ENCODE measurements at places on chromosomes 2 and 18.
A peak's percentile ranks its signal among the peaks of the same experiment; 100 is the strongest.

GRCh38 chr2:26144953-26145680 lies 27.8 kb upstream of the GAREM2 start:
- DNase-seq, result peak; percentile 33

- no peak for DNase-seq
These were observed 721 bp downstream of the MCEE start for GRCh38 chr2:71129114-71129901.

- DNase-seq, result no peak
These were observed 288.6 kb downstream of the PTPRM start for GRCh38 chr18:7855671-7856070.

- DNase-seq, result no peak
These were observed 1462.8 kb upstream of the LRRTM1 start for GRCh38 chr2:81767187-81767912.

GRCh38 chr2:171146071-171146470 lies 14.6 kb downstream of the TLK1 start:
- DNase-seq, result no peak

- no peak for DNase-seq
These were observed 41.4 kb downstream of the DGKD start for GRCh38 chr2:233395687-233396086.

DNA sequence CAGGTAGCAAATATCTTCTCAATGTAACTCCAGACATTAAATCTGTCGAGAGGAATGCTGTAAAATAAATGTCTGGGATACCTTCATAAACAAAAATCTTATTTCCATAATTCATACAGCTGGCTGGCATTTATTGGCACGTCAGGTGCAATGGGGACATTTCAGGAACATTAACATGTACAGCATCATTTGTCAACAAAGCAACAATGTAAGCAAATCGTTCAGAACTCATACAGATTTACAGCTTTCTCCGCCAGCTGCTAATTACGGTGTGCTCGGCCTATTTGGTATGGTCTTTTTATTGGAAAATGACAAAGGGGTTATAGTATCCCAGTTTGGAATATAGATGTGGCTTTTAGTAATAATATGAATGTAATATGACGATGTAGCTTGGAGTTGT lies 464.9 kb downstream of the ARHGAP15 start:
- DNase-seq, result no peak

DNA sequence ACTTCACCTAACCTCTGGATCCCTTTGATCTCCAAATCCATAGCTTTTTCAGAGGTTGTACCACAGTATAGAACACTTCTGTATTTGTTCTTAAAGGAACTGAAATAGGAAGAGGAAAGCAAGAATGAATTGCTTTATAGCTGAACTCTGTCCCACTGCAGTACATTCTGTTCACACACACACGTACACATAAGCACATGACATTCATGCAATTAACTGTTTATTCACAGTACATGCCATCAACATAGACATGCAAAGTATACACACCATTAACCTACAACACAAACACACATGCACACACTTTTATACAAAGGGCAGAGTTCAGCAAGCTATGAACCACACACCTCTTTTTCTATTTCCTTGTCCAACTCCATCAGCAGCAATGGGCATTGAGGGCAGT lies 43.2 kb downstream of the MRPL33 start:
- no peak for DNase-seq

DNA sequence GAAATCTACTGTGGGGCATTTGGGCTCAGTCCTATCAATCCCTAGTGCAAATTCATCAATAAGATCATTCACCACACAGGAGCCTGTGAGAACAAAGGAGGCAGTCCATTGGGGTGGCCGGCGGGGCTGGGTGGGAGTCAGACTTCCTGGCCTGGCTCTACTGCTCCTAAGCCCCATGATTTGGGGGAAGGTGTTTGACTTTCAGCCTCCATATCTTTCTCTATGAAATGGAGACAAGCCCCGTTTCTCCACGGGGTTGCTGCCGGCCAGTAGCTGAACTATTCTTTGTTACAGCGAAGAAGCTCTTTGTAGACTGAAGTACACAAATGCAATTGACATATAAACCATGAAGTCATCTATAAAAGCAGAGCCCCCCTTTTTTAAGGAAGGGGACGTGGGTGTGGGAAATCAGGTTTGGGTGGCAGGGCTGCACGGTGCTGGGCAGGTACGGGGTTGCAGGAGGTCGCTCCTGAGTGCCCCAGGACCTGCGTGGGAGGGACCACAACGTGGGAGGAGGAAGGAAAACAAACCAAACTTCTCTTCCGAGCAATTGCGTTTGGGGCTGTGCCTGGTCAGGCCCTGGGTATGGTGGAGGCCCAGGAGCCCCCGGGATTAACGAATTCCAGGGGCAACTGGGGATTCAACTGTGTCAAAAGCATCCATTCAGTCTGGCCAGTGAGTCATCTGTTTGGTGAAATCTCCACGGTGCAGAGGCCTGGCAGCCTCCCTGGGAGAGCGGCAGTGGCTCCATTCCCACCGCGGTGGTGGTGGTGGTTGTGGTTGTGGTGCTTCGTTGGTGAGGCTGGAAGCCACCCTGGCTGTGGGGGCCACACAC lies 18.2 kb downstream of the FBLN7 start:
- no peak for DNase-seq

GRCh38 chr2:226130192-226130591 lies 669.4 kb downstream of the IRS1 start:
- no peak for DNase-seq

- no peak for DNase-seq
These were observed 207.9 kb upstream of the RAB6C start for GRCh38 chr2:129771418-129772189.

- no peak for DNase-seq
These were observed 102.8 kb downstream of the HIBCH start for GRCh38 chr2:190216829-190217228.

GRCh38 chr2:52115750-52116149 lies 1083.8 kb upstream of the NRXN1 start:
- DNase-seq, result no peak

DNA sequence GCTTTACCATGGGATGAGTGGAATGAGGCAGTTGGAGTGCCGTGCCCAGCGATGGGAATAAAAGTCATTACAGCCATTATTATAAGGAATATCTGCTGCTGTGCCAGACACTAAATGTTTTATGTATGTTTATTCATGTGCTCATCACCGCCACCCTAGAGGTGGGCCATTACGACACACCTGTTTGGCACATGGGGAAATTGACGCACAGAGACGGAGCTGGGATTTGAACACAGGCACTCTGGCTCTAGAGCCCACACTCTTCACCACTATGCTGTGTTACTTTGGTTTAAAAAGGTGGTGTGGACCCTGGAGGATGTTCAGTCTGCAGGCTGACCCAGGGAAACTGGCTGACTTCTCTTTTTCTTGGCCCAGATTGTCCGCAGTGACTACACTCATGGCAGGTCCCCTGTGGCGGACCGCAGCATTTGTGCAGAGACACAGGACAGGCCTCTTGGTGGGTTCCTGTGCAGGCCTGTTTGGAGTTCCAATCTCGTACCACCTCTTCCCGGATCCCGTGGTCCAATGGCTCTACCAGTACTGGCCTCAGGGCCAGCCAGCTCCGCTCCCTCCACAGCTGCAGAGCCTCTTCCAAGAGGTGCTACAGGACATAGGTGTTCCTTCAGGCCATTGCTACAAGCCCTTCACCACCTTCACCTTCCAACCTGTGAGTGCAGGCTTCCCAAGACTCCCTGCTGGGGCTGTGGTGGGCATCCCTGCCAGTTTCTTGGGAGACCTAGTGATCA lies 1.6 kb downstream of the TMEM177 start:
- no peak for DNase-seq

- DNase-seq, result no peak
These were observed 494.8 kb upstream of the RAB12 start for GRCh38 chr18:8114480-8114879.

- DNase-seq, result no peak
These were observed 40.5 kb downstream of the HS6ST1 start for GRCh38 chr2:128277961-128278681.

- no peak for DNase-seq
These were observed 30.9 kb upstream of the RNF149 start for GRCh38 chr2:101339266-101339880.

DNA sequence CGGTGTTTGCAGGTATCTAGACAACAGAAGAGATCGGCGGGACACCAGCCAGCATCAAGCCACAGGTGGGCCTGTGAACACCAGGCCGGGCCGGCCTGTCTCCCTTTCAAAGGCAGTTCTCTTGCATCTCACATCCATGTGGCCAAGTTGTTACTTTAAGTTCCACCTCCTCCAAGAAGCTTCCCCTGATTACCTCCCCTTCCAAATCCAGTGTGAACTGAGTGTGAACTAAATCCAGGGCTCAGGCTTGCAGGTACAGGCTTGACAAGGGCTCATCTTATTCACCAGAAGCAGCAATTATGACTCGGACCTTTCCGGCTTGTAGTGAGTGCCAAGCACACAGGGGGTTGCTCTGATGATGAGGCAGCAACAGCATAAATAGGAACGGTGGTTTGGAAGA lies 3.9 kb downstream of the CRACDL start:
- no peak for DNase-seq
